ENCODE measurements at places on chromosomes 4 and X.

DNA sequence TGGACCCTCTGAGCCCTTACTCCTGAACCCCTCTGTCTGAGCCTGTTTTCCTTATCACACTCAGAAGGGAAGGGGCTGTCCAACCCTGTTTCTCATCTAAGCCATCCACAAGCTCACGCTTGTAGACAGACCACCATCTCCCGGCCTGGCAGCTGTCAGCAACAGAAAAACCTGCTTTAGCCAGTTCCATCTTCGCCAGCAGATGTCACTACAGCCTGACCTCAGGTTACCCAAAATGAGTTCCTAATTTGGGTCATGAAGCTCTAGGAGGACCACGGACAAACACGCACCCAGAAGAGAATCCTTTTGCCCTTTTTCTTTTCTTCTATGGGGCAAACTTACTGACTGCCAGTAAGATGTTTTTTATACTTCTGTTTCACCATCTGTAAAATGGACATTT lies 445.4 kb downstream of the BCOR start:
- no peak for DNase-seq

GRCh38 chrX:97238632-97239031 lies 354.9 kb downstream of the RPA4 start:
- peak; percentile 32 for DNase-seq

GRCh38 chrX:50154429-50154828 lies 46.4 kb downstream of the AKAP4 start:
- DNase-seq = peak; percentile 1

DNA sequence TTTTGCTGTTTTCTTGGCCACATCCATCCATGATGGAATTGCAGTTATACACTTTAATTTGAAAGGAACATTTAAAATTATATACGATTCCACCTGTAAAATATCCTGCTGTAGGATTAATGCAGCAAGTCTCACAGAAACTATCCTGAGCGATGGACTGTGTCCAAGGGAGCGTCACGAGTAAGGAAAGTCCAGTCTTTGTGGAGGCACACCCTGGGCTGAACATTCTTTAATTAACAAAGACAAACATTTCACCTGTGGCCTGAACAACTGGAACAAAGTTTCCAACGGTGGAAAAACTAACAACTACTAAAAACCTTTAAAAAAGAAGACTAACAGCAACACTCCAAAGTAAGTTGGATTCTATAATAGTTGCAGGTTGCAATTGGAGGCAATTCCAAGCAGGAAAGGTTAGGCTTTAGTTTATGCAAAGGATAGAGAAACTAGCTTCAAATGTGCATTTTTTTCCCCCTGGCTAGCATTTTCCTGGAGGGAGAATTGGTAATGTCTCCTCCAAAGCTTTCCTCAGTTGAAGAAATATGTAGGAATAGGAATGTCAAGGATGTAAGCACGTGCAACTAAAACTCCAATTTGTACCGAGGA lies 11.0 kb downstream of the EREG start:
- no peak for DNase-seq

- DNase-seq = no peak
Measured at GRCh38 chr4:61182915-61183314, 17.2 kb upstream of the ADGRL3 start.

DNA sequence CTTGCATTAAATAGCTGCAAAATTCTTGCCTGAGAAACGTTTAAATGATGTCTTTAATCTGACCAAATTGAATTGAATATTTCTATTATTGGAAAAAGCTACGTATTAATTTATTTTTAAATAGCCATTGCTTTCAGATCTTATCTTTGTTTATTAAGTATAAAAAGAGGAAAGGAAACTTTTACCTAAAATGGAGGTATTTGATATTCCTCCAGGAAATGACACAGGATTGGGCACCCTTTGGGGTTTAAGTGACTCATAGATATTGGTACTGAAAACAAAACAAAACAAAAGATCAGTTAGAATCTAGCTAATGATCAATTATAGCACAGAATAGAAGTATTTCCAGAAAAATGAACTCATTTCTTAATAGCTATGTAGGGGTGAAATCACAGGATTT lies 34.1 kb downstream of the PLS3 start:
- DNase-seq = no peak

DNA sequence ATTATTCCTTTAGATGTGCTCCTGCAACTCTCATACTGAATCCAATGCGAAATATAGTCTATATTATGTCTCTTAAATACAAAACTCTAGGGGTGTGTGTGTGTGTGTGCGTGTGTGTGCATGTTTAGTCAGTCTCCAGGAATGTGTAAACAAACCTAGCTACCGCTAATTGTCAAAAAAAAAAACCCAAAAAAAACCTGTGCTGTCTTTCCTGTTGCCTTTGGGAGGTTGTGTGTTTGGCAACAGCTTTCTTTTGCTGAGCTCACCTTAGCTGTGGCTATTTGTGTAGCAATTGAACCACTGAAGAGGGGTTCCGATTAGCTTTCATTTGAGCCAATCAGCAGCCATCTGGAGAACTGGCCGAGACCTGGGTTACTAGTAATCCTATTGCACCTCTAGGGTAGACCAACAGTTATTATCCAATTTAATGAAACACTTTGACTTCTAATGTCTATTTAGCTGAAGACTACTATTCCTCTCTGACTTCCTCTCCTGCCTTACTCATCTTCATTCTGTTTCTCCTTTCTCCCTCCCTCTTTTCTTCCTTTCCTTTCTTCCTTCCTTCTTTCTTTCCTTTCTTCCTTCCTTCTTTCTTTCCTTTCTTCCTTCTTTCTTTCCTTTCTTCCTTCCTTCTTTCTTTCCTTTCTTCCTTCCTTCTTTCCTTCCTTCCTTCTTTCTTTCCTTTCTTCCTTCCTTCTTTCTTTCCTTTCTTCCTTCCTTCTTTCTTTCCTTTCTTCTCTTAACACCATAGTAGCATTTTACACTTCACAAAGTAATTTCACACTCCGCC lies 471.1 kb downstream of the GBA3 start:
- no peak for DNase-seq

- DNase-seq = no peak
Measured at GRCh38 chrX:132365490-132365889, 123.3 kb downstream of the MBNL3 start.

- no peak for DNase-seq
Measured at GRCh38 chr4:178082906-178083305, 640.7 kb upstream of the AGA start.

- DNase-seq = no peak
Measured at GRCh38 chr4:176439611-176440010, 119.8 kb downstream of the SPCS3 start.

GRCh38 chr4:150826306-150826705 lies 188.8 kb downstream of the LRBA start:
- no peak for DNase-seq

DNA sequence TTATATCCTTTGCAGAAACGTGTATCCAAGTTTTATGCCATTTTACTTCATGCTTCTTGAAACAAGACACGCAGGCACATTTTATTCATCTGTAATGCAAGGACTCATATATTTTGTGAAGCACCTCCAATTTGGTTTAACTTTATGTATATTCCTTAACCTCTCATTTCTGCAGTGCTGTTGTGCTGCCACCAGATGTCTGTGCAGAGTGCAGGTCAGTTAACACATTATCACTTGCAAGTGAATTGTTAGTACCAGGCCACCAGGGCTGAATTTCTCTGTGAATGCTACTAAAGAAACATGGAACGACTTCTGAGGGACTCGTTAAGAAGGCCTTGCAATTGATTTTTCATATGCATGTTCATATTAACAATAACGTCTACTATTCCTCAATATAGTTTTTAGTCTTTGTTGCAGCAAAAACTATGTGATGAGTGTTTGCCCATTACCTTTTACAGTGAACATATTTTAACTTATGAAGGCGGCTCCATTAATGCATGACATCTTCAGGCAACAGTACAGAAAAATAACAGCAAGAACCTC lies 770.3 kb downstream of the NLGN4X start:
- no peak for DNase-seq

DNA sequence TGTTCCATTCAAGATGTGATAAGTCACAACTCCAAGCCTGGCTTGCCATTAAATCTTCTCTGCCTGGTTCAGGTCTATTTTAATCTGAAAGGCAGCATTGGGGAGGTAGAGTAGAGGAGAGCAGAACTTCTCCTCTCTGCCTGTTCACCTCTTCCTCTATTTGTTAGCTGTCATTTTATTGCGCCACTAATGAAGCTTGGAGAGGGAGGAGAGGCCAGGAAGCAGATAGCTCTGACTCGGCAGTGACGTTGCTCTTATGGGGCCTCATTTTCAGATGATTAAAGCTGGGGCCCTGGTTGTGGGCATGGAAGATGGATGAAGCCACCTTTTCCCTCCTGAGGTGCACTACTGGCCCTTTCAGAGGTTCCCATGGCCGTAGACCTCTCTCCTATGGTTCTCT lies 207.3 kb downstream of the MID1IP1 start:
- no peak for DNase-seq

DNA sequence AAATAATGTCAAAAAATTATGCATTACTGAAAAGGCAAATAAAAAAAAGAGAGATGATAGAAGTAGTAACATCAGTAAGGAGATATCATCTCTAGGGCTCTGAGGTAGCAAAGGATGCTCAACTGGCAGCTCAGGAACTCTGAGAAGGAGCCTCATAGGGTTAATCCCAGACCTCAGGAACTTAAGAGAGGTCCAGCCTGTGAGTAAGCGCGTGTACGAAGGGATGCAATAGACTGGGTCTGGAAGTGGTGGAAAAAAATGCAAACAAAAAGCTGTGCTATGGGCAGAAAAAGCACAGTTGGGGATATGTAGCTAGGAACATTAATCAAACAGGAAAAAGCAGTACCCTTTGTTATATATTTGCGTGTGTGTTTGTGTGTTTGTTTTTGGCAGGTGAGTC lies 282.0 kb downstream of the GALNTL6 start:
- DNase-seq = no peak

- no peak for DNase-seq
Measured at GRCh38 chr4:175875993-175876771, 64.1 kb upstream of the GPM6A start.

DNA sequence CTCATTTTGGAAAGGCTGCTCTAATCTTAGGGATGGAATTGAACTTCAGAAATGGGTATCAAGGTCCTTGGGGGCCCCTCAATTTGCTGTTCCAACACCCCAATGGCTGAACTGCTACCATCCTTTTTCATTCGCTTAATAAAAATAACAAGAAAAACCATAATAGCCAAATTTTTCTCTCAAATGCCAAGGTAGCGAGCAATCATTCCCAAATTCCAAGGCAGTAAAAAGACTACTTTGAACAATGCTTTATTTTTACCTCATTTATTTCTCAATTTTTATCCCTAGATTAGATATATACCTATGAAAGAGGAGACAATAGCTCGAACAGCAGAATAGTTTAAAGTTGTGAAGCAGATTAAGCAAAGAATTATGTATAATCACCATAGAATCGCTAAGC lies 323.4 kb upstream of the SLC7A11 start:
- no peak for DNase-seq

- DNase-seq = no peak
Measured at GRCh38 chr4:152462695-152463094, 73.2 kb downstream of the FBXW7 start.

DNA sequence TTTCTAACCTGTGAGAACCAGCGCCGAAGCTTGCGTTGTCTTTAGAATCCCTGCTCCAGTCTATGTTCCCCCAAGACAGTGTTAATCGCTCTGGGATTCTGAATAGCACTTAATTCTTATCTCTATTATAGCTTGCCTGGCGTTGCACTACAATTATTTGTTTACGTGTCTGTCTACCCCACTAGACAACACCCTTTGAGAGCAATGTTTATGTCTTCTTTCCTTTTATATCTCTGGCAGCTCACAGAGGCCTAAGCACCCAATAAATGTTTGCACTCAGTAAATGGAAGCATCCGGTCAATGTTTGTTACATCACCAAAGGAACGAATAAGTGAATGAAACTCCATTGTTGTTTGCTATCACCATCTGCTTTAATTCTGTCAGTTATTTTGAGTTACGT lies 4.8 kb upstream of the NHS start:
- no peak for DNase-seq

DNA sequence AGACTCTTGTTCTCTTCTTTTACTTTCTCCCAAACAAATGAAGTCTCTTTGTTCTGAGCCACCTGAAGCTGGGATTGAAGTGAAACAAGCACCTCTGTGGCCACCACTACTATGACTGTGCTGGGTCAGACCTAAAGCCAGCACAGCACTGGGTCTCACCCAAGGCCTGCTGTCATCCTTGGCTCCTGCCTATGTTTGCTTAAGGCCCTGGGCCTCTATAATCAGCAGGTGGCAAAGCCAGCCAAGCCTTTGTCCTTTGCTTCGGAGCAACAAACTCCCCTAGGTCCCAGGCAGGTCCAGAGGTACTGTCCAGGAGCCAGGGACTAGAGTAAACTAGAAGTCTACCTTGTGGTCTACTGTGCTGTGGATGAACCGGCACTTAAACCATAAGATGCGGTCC lies 220.6 kb upstream of the ARSJ start:
- no peak for DNase-seq

GRCh38 chrX:25665431-25665830 lies 472.7 kb upstream of the MAGEB18 start:
- DNase-seq = no peak

DNA sequence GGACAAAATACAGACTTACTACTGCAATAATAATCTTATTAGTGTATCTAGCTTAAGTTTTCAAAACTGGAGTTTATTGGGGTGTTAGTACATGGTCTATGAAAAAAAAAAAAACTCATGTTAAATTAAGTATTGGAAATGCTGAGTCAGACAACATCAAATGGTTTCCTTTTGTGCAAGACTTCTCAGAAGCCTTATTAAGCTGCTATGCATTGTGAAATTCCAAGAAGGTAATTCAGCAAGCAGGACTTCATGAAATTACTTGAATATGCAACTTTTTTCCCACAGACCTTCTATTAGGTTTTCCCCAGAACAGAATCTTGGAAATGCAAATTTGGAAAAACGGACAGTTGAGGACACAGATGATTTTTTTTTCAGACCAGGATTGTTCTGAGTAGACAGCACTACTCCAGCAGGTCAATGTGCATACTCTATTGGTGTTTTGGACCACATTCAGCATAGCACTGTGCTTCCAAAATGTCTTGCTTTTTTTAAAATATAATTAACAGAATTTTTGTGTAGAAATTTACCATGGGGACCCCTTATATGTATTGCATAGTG lies 568.8 kb upstream of the TENM3 start:
- no peak for DNase-seq

- DNase-seq = no peak
Measured at GRCh38 chr4:116838609-116839008, 246.8 kb downstream of the TRAM1L1 start.

- DNase-seq = no peak
Measured at GRCh38 chrX:115531818-115532403, 29.1 kb upstream of the PLS3 start.

DNA sequence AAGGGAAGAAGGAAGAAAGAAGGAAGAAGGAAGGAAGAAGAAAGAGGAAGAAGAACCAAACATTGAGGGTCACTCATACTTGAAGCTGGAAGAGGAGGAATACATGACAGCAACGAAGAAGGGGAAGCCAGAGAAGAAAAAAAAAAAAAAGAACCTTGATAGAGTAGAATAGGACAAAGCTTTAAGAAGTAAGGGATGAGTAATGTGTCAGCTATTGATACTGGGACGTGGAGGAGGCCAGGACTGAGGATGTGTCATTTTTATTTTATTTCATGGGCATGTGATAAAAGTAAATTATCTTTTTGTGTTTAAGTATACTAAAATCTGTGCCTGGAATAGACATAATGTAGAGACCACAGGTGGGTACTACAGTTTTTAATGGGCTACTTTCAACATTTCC lies 6.4 kb downstream of the EDA2R start:
- DNase-seq = no peak

GRCh38 chr4:54574500-54574899 lies 83.3 kb upstream of the KIT start:
- DNase-seq = no peak
